Activated naive CD4-positive, alpha-beta T cell treated with anti-CD3 and anti-CD28 coated beads, Interleukin-2, amount 50 U/mL, for 72 hours (primary cell): ENCODE measurements at places on chromosomes 5 and 9.

DNA sequence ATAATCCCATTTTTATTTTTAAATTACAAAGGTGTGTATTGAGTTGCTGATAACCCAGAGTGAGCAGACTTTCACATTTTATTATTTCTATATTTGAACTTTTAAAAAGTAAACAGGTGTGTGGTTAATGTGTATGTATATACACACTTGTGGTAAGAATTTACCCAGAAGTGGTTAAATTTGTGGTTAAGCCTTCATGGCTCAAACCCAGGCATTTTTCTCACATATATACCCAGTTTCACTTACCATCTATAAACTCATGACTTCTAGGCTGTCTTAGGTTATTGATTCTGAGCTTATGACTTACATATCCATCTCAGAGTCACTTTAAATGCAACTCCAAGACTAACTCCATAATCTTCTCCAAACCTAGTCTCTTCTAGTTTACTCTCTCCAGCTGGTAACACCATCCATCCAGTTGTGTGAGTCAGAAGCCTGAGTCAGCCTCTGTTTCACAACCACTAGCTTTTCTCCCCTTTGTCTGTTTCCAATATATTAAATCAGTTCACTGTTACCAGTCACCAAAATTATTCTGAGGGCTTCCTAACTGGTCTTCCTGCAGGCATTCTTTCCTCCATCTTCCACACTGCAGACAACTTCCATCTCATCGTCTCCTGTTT lies 20.2 kb downstream of the ZBED3 start:
- no peak for DNase-seq

DNA sequence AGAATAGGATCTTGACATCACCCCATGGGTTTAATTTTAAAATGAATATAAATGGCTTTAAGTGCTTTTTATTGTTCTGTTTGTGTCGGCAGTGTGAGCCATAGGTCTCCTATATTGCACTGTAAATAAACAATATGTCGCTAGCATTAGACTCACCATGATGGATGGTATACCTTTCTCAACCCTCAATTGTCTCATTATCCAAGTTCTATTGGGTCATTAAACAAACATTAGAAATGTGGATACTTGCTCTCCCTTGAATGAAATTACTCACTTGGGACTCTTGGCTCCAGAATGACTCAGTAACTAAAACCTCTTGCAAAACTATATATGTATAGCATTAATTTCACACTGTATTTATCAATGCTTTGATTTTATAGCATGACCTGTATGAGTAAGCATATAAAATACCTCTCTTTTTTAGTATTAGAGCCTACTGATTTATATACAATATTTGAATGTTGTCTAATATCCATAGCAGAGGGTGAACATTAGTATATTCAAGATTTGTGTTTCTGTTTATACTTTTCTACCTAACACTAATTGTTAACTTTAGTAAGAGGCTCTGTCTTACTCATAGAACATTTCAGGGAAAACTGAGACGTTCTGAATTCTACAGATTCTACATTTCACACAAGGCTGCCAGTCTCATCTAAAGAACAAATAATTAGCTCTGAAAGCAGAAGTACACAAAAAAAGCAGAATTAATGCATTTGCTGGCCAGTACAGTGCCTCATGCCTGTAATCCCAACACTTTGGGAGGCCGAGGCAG lies 303.8 kb upstream of the PRR16 start:
- DNase-seq: no peak

DNA sequence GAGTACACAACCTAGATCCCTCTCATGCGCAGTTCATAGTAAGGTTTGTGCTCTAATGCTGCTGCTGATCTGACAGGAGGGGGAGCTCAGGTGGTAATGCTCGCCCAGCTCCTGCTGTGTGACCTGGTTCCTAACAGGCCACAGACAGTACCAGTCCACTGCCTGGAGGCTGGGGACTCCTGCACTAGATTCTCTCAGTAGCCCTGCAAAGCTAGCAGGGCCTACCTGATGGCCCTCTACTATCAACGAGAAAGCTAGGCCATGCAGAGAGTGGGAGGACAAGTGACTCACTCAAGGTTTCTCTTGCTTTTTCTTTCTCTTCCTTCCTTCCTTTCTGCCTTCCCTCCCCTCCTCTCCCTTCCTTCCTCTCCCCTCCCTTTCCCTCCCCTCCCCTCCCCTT lies 55.1 kb upstream of the TEX48 start:
- DNase-seq: no peak

DNA sequence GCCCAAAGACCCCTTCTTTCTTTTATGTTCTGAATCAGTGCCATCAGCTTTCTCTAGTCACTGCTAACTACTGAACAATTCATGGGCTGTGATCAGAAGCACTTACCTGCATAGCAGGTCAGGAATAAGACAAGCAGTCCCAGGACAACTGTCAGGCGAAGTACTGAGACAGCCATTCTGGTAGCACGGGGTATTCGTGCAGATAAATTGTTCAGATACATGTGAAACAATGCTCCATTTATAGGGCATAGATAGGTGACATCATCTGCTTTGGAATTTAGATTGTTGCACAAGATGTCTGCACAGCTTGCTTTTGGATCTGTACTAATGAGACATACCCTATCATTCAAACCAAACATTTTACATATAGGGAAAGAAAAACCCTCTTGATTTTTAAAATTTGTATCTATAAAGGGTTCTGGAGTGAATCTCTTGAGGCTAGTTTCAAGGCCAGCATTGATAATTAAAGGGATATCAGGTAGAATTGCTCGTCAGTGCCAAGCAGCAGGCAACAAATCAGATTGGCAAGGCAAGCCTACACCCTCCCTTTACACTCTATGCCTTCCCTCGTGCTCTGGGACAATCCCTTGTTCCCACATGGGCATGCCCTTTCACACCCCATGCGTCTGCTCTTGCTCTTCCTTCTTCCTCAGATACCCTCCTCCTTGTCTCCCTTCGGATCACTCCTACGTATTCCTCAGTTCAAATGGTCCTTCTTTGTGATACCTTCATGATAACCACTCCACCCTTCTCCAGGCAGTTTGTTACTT lies at the start of gene C5orf46:
Gene C5orf46 (minus strand): TSS at position 213 of the 770 bp plus-strand sequence. CDS start 37 bp downstream, at position 176.
- no peak for DNase-seq

GRCh38 chr5:80864109-80864508 lies 96.1 kb upstream of the RASGRF2 start:
- DNase-seq: no peak

DNA sequence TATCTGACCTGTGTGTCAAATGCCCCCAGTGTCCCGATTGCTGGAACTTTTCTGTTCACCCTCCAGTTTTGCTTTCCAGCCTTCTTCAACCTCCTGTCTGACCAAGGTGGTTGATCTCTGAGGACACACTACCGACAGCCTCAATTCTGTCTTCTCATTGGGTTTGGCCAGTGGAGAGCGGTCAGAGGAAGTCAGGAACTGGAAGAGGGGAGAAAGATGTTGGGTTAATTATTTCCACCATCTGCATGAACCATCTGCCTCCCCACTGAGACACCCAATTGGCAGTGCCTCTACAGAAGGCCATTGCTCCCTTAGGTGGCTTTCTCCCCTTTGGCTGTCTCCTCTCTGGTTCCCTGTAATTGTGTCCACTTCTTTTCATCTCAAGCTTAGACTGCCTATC lies 154.3 kb upstream of the RAI14 start:
- DNase-seq: no peak

- no peak for DNase-seq
Observed at GRCh38 chr5:170256571-170256970, 23.8 kb downstream of the C5orf58 start.

GRCh38 chr9:92714787-92715487 lies 45.0 kb upstream of the IPPK start:
- no peak for DNase-seq

GRCh38 chr5:150272531-150272930 lies 17.0 kb downstream of the CAMK2A start:
- DNase-seq: no peak

GRCh38 chr5:108531367-108532128 lies 149.7 kb upstream of the FBXL17 start:
- no peak for DNase-seq

GRCh38 chr5:132662004-132662401 lies 4.0 kb downstream of the IL13 start:
- peak; percentile 41 for DNase-seq

GRCh38 chr9:115999498-115999897 lies 154.1 kb upstream of the PAPPA start:
- DNase-seq: no peak

DNA sequence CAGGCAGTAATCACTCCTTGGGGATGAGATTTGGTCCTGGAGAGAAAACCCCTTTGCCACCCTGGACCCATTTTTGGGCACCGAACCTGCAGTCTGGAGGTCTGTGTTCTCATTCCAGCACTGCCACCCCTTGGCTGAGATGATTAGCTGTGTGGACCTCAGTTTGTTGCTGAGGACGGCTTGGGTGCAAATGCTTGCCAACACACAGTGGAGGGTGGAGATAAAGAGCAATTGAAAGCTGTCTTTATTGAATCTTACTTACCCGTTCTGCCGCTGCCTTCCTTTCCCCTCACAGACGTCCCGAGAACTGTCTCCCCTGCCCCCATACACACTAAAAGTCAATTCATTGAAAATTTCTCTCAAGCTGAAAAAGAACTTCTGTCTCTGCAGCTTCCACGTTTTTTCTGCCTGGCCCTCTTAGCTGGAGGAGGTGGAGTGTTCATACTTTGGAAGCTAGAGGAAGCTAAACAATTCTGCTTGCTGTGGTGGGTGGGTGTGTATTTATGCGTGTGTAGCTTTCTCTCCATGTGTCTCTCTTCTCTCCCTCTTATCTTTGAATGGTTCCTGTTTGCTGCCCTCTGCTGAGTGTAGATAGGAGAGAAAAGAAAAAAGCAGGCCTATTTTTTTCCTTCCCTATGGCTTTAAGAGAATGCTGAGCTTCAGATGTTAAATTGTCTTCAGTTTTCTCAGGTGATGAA lies 6.6 kb downstream of the GALNT10 start:
- no peak for DNase-seq

GRCh38 chr9:114112325-114112724 lies 13.2 kb upstream of the KIF12 start:
- DNase-seq: no peak

- peak; percentile 47 for DNase-seq
Observed at GRCh38 chr9:114504341-114505186, 709 bp downstream of the WHRN start.

- DNase-seq: no peak
Observed at GRCh38 chr5:66647146-66647856, 51.1 kb downstream of the MAST4 start.

DNA sequence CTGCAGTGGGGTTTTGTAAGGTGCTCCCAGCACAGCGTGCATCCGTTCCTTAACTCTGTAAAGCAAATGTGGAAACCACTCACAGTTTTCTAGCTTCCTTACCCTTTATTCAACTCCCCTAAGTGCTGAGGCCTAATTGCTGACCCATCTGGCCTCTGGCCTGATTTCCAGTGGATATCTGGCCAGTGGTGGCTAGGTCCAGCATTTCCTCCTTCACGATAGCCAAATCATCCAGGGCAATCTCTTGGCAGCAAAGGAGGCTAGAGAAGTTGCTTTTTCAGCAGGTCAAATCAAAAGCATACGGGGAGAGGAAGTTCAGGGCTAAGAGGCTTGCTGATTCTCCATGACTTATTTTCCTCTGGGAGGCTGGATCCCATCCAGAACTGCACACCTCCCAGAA lies 286.3 kb upstream of the VLDLR start:
- DNase-seq: no peak

- DNase-seq: no peak
Observed at GRCh38 chr5:11955331-11955730, 51.1 kb upstream of the CTNND2 start.

- DNase-seq: no peak
Observed at GRCh38 chr5:58019614-58020013, 440.3 kb downstream of the PLK2 start.

GRCh38 chr9:89080193-89080592 lies 88.9 kb downstream of the S1PR3 start:
- DNase-seq: no peak

DNA sequence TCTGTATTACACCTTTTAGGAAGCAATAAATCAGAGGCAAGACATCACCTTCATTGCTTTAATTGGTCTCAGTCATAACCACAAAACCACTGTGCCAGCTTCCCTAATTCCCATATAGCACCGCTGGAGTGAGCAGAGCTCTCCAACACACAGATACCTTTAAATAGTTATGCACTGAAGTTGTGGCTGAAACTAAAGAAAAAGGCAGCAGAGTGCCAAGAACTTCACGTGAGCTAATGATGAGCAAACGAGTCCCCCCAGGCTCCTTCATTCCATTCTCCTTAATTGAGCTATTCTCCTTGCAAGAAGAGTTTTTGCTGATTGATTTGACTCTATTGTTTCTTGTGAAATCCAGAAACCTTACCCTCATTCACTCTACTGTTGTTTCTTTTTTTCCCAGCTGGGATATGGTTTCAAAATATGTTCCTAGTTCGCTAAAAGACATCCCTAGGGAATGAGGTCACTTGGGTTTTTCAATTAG lies 501.5 kb downstream of the SPATA31D1 start:
- no peak for DNase-seq

DNA sequence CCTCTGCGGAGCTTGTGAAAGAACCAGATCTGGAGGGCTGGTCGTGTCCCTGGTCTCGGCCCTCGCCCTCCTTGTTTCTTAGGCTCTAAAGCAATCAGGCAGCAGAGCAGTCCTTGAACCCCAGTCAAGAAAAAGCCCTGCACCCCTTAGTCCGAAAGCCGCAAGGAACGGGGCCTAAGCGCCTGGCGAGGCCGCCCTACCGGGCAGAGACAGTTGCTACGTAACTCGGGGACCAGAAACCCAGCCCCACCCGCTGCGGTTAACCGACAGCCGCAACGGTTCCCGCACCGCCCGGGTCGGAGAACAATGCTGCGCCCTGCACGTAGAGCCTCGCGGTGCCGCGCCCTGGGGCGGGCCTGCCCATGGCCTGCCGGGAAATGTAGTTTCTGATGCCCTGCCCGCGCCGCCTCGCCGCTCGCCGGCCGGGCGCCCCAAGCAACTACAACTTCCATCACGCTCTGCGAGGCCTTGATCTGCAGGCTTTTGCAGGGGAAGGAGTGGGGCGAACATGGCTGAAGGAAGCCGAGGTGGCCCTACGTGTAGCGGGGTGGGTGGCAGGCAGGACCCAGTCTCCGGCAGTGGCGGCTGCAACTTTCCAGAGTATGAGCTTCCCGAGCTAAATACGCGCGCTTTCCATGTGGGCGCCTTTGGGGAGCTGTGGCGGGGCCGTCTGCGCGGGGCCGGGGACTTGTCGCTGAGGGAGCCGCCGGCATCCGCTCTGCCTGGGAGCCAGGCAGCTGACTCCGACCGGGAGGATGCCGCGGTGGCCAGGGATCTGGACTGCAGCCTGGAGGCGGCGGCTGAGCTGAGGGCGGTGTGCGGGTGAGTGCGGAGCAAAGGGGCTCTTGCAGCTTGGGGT lies at the start of gene SNAPC3:
Gene SNAPC3 (plus strand): TSS at position 505 of the 859 bp plus-strand sequence. CDS start 4 bp downstream, at position 509.
- DNase-seq: peak; percentile 90

DNA sequence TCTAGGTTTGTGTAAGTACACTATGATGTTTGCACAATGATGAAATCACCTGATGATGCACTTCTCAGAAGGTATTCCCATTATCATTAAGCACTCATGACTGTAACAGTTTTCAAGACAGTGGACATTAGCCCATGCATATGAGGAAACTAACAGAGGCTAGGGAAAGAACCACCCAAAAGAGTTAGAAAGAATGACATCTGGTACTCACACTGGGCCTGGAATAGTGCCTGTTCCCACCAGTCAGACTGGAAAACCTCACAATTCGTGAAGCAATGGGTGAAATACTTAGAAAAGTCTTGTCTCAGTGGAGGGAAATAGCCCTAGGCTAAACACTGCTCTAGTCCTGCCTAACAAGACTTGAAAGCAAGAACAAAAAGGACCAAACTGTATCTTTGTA lies 117.4 kb upstream of the GDNF start:
- no peak for DNase-seq

- DNase-seq: no peak
Observed at GRCh38 chr9:129324808-129325502, 146.9 kb upstream of the IER5L start.

- DNase-seq: no peak
Observed at GRCh38 chr9:5429873-5430564, 7.7 kb downstream of the PLGRKT start.

- no peak for DNase-seq
Observed at GRCh38 chr5:20359377-20359776, 371.4 kb upstream of the CDH18 start.
